Neural crest cell (in vitro differentiated cells): ENCODE measurements at places on chromosomes 1 and 21. TPM values are rescaled to one million over a fixed set of nuclear protein-coding genes. Genes with fewer than 3 reads are reported as not detected.

DNA sequence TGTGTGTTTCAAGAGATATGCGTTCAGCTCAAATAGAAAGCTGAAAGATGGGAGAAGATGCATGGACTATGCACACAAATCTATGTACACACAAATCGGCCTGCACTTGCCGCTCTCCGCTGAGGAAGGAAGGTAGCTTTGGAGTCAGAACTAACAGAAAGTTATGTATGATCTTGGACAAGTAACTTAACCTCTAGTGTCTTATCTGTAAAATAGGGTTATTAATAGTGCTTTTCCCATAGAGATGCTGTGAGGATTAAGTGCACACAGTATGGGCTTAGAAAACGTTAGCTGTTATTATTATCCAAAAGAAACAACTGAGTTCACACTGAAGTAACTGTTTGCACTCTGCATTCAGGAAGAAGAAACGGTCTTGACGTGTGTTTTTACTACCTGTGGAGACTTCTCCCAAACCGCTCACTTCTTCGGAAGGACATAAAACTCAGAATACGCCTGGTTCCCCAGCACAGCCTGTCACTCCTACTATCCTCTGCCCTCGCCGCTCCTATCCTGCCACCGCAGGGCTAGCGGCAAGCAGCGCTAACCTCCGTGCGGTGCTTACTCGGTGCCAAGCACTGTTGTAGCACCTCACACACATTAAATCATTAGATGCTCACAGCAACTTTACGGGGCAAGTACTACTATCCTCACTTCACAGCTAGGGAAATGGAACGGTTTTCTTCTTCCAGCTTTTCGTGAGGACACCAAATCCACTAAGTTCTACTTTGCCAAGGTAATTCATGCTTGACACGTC lies 1.3 kb downstream of the TGFBR3 start:
- peaks cover 35% of the 10 kb centered on the region for H3K4me1 ChIP-seq
- H3K27me3 ChIP-seq, result peaks cover 15% of the 10 kb centered on the region
- DNase-seq, result peak; percentile 27

Gene TRIM67
- total RNA-seq, result 1.6 and 1.9 TPM in 2 replicates

DNA sequence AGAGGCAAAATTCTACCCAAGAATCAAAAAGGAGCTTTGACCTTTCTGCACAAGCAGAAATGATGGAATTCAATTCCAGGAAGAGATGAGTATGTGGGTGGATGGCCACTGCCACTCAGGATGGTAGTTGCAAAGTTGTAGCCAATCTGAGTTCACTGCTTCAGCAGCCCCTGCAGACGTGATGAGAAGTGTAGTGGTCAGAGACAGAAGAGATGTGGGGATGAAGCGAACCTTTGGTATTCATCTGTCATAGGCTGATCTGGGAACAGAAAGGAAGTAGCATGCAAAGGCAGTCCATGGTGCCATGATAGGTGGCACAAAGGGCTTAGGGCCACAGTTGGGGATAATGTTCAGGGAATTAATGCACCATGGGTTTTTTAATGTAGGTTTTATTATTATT lies 81.1 kb upstream of the PGBD5 start:
- H3K4me3 ChIP-seq, result no peak overlapping the region
- H3K27ac ChIP-seq, result no peak overlapping the region
- H3K27me3 ChIP-seq, result no peaks in the 10 kb centered on the region
- peaks cover 31% of the 10 kb centered on the region for H3K4me1 ChIP-seq

- H3K4me3 ChIP-seq, result no peak overlapping the region
- H3K27ac ChIP-seq, result no peak overlapping the region
- no peak for DNase-seq
- no peaks in the 10 kb centered on the region for H3K36me3 ChIP-seq
- peaks cover 27% of the 10 kb centered on the region for H3K4me1 ChIP-seq
- H3K27me3 ChIP-seq, result no peaks in the 10 kb centered on the region
Observed at GRCh38 chr1:6521536-6521935, 30.1 kb upstream of the PLEKHG5 start.

GRCh38 chr21:27196651-27197050 lies 229.8 kb upstream of the ADAMTS5 start:
- no peak overlapping the region for H3K4me3 ChIP-seq
- no peak overlapping the region for H3K27ac ChIP-seq
- H3K4me1 ChIP-seq, result no peaks in the 10 kb centered on the region
- H3K36me3 ChIP-seq, result no peaks in the 10 kb centered on the region
- no peak for DNase-seq

Gene SLC41A1
- total RNA-seq, result 21.4 and 25.7 TPM in 2 replicates

GRCh38 chr1:23394684-23395083 lies 25.0 kb upstream of the ZNF436 start:
- H3K36me3 ChIP-seq, result no peaks in the 10 kb centered on the region
- H3K4me1 ChIP-seq, result peaks cover 29% of the 10 kb centered on the region
- H3K4me3 ChIP-seq, result peak overlapping the region; percentile 17
